ENCODE measurements at places on chromosomes 2 and 18.

GRCh38 chr18:11689669-11690565, 853 bp downstream of the GNAL start:
- H3K27ac ChIP-seq, result peak overlapping the region; percentile 86
- H3K4me3 ChIP-seq, result peak overlapping the region; percentile 54
- no peaks in the 10 kb centered on the region for H3K36me3 ChIP-seq
- H3K27me3 ChIP-seq, result no peaks in the 10 kb centered on the region
- H3K4me1 ChIP-seq, result no peaks in the 10 kb centered on the region

- no peaks in the 10 kb centered on the region for H3K4me1 ChIP-seq
- H3K27me3 ChIP-seq, result no peaks in the 10 kb centered on the region
- DNase-seq, result no peak
- no peaks in the 10 kb centered on the region for H3K36me3 ChIP-seq
Observed at GRCh38 chr2:189486237-189486770, 45.0 kb downstream of the WDR75 start.

DNA sequence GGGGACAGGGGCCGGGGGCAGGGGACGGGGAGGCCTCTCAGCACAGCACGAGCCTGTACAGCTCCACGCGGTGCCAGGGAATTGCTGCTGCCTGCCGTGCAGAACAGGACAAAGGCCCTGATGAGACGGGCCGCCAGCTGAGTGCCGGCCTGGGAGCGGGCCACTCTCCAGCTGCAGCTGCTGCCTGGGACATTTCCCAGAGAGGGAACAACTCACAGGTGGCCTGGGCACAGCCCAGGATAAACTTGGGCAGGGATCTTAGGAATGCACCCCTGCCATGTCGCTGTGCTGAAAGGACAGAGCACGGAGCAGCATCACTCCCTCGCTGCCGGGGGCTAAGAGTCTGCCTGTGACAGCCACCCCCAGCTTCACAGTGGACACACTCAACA, 38.8 kb downstream of the CENPO start:
- H3K27me3 ChIP-seq, result no peaks in the 10 kb centered on the region
- no peak overlapping the region for H3K4me3 ChIP-seq
- H3K36me3 ChIP-seq, result peaks cover 3% of the 10 kb centered on the region
- H3K27ac ChIP-seq, result no peak overlapping the region
- DNase-seq, result no peak
- no peaks in the 10 kb centered on the region for H3K4me1 ChIP-seq

DNA sequence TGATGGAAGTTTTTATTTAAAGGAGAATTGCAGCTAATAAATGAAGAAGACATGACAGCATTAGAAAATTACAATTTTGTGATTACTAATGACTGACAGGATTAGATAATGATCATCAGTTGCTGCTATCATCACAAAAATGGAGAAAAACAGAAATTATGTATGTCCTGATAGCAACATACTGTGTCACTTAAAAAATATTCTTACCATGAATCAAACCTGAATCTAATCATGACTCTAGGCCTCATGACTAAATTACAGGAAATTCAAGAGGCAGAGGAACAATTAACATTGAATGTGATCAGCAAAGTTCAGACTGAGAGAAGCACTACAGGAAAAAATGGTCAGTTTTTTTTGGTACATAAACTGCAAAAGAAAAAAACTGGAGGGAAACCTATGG, 147.8 kb downstream of the PMAIP1 start:
- no peaks in the 10 kb centered on the region for H3K27me3 ChIP-seq
- no peaks in the 10 kb centered on the region for H3K36me3 ChIP-seq
- H3K4me1 ChIP-seq, result no peaks in the 10 kb centered on the region
- H3K27ac ChIP-seq, result no peak overlapping the region
- H3K4me3 ChIP-seq, result no peak overlapping the region
- DNase-seq, result no peak

DNA sequence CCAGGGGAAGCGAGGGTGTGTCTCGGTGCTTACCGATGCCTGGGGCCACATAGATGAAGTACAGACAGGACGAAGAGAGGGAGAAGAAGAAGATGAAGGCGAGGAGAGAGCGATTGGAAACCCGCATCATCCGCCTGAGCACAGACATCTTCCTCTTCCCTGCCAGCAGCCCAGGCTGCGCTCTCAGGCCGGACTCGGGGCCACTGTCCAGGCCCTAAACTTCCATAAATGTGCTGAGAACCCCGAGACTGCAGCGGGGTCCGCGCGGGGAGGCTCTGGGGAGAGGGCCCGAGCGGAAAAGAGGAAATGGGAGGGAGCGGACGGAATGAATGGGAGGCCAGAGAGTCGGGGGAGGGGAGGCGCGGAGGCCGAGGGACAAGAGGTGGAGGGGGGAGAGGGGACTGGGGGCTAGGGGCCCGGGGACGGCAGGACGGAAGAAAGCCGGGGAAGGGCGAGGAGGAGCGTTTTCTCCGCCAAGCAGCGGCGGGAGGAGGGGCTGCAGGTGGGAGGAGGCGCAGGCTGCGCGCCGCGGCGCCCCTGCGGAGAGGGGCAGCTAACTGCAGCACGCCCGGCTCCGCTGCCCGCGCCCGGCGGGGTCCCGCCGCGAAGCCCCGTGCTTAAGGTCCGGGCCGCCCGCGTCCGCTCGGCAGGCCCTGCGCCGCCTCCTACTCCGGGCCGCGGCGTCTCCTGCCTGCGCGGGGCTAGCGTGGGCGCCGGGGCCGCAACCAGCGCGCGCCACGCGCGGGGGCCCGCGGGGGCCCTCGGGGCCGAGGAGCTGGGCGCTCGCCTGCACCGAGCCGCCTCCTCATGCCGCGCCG, at the start of gene B4GALT6:
B4GALT6 (minus strand) TSS at position 303 of the 818 bp plus-strand sequence; CDS start at position 148, 155 bp downstream.
- peaks cover 16% of the 10 kb centered on the region for H3K4me1 ChIP-seq
- no peaks in the 10 kb centered on the region for H3K27me3 ChIP-seq
- no peaks in the 10 kb centered on the region for H3K36me3 ChIP-seq
- peak within 1 kb of the TSS; percentile 70 for H3K27ac ChIP-seq
- DNase-seq, result no peak

DNA sequence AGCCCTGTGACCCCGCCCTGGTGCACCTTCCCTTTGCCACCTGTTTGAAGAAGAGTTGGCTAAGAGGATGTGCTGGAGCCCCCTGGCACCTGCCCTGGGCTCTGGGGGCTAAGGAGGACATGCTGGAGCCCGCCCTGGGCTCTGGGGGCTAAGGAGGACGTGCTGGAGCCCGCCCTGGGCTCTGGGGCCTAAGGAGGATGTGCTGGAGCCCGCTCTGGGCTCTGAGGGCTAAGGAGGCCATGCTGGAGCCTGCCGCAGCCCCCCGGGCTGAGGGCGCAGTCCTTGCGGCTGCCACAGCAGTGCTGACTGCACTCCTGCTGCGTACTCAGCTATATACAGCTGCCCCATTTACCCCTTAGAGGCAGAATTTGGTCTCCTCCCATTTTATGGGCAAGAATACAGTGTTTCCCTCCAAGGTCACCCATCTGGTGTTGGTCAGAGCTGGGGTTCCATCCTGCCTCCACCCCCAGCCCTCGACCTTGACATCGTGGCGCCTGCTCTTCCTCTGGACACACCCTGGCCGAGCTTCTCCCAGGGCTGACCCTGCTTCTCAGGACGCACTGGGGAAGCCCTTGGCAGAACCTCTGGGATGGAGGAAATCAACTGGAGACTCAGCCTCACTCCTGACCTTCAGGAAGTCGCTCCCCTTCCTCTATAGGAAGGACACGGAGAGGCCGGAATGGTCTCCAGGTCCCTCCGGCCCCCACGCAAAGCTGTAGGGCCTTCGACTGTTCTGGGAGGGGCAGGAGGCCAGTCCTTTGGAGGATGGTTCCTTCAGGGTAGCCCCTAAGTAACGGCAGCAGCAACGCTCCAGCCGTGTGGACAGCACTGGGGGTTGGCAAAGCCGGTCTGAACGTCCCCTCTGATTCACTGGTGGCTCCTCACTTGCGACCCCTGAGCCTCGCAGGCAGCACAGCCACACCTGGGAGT, 65.0 kb upstream of the HPCAL1 start:
- no peaks in the 10 kb centered on the region for H3K27me3 ChIP-seq

DNA sequence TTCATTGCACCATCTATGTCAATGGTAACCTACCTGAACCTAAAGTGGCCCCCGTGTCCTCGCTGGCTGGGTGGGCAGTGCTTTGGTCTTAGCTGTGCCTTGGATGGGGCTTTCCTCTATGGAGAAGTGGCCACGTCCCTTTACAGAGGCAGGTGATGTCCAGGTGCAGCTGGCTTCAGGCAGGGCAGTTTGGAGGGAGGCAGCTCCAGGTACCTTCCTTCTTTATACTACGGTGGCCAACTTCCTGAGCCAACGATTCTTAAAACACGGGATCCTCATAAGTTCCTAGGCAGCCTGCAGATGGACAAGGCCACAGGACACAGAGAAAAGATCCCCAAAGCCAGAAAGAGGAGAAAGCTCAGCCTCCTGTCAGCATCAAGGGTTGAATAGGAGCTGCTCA, 517.3 kb upstream of the HS6ST1 start:
- no peak overlapping the region for H3K4me3 ChIP-seq
- H3K36me3 ChIP-seq, result no peaks in the 10 kb centered on the region
- no peak for DNase-seq
- H3K4me1 ChIP-seq, result no peaks in the 10 kb centered on the region

- no peak overlapping the region for H3K27ac ChIP-seq
- H3K4me1 ChIP-seq, result no peaks in the 10 kb centered on the region
- no peaks in the 10 kb centered on the region for H3K27me3 ChIP-seq
- no peaks in the 10 kb centered on the region for H3K36me3 ChIP-seq
- H3K4me3 ChIP-seq, result no peak overlapping the region
Observed at GRCh38 chr2:144629935-144630334, 110.0 kb upstream of the ZEB2 start.

DNA sequence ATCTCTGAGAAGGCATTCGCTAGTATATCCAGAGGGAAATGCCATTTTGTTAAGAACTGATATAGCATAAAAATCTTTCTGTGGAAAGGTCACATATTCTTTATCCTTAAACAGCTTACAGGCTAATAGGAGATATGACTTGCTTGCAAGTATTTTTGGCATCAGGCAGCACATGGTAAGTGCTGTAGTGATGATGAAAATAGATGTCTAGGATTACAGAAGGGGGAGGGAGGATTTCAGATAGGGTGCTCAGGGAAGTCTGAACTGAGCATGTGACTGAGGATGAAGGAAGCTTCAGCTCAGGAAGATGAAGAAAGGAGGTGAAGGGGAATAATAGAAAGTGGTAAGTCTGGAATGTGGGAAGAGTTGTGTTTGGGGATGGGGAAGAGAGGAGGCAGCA, 158.5 kb upstream of the NOSTRIN start:
- no peak overlapping the region for H3K4me3 ChIP-seq
- no peak overlapping the region for H3K27ac ChIP-seq
- H3K4me1 ChIP-seq, result peaks cover 12% of the 10 kb centered on the region
- no peaks in the 10 kb centered on the region for H3K36me3 ChIP-seq
- H3K27me3 ChIP-seq, result no peaks in the 10 kb centered on the region
- DNase-seq, result no peak

- no peak for DNase-seq
- no peak overlapping the region for H3K27ac ChIP-seq
- no peaks in the 10 kb centered on the region for H3K27me3 ChIP-seq
- H3K4me1 ChIP-seq, result no peaks in the 10 kb centered on the region
Observed at GRCh38 chr2:19392191-19392590, 33.8 kb upstream of the OSR1 start.

- no peak overlapping the region for H3K4me3 ChIP-seq
- H3K27ac ChIP-seq, result no peak overlapping the region
- H3K36me3 ChIP-seq, result no peaks in the 10 kb centered on the region
- DNase-seq, result no peak
- H3K4me1 ChIP-seq, result no peaks in the 10 kb centered on the region
Observed at GRCh38 chr2:127615511-127616166, 30.3 kb upstream of the GPR17 start.

- no peak for DNase-seq
- H3K36me3 ChIP-seq, result no peaks in the 10 kb centered on the region
- H3K4me1 ChIP-seq, result no peaks in the 10 kb centered on the region
- H3K27me3 ChIP-seq, result no peaks in the 10 kb centered on the region
- H3K4me3 ChIP-seq, result no peak overlapping the region
Observed at GRCh38 chr2:61456070-61456745, 14.7 kb downstream of the USP34 start.

DNA sequence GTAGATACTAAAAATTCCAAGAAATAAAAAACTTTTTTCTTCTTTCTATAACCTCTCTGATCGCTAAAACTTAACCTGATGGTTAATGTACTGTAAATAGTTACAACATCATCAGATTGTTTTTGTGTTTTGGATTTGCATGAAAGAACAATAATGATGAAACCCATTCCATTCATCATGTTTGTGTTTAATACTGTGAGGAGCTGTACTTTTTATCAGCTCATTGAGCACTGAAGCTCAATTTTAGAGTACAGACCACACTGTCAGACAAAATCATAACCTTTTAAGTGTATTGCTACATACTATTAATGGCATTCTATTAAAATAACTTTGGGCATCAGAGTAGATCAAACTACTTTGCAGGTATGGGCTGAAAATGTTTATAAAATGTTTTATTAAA, 14.8 kb upstream of the BBS5 start:
- H3K4me1 ChIP-seq, result no peaks in the 10 kb centered on the region
- no peak overlapping the region for H3K4me3 ChIP-seq
- H3K27ac ChIP-seq, result no peak overlapping the region
- no peaks in the 10 kb centered on the region for H3K27me3 ChIP-seq
- no peaks in the 10 kb centered on the region for H3K36me3 ChIP-seq

GRCh38 chr2:161113693-161114575, 46.3 kb upstream of the TANK start:
- no peaks in the 10 kb centered on the region for H3K27me3 ChIP-seq
- no peak for DNase-seq
- H3K4me1 ChIP-seq, result no peaks in the 10 kb centered on the region
- no peak overlapping the region for H3K4me3 ChIP-seq
- H3K36me3 ChIP-seq, result no peaks in the 10 kb centered on the region

GRCh38 chr2:66695226-66695735, 260.4 kb downstream of the MEIS1 start:
- H3K4me3 ChIP-seq, result no peak overlapping the region
- no peak overlapping the region for H3K27ac ChIP-seq
- H3K27me3 ChIP-seq, result no peaks in the 10 kb centered on the region
- no peak for DNase-seq
- no peaks in the 10 kb centered on the region for H3K4me1 ChIP-seq
- H3K36me3 ChIP-seq, result no peaks in the 10 kb centered on the region

DNA sequence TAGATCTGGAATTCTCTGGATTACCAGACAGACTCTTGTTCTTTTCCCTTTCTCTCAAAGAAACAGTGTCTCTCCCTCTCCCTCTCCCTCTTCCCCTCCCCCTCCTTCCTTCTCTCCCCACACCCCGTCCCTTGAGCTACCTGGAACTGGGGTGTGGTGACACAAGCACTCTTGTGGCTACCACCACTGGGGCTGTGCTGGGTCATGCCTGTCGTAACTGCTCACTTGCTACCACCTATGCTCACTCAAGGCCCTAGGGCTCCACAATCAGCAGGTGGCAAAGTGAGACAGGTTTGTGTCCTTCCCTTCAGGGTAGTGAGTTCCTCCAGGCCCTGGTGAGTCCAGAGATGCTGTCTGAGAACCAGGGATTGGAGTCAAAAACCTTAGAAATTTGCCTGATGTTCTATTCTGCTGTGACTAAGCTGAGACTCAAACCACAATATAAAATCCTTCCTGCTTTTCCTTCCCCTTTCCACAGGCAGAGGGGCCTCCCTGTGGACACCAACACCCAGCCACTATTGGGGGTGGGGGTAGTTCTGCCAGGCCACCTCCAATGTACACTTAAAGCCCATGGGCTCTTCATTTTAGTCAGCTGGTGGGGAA, 70.8 kb downstream of the OXER1 start:
- peaks cover 12% of the 10 kb centered on the region for H3K4me1 ChIP-seq
- no peak for DNase-seq
- H3K4me3 ChIP-seq, result no peak overlapping the region
- H3K27me3 ChIP-seq, result no peaks in the 10 kb centered on the region

GRCh38 chr2:27582695-27583389, at the start of gene ZNF512:
TSS of gene ZNF512 (plus strand) at chr2:27583042. CDS start at chr2:27583113, 71 bp downstream.
- H3K36me3 ChIP-seq, result peaks cover 4% of the 10 kb centered on the region
- H3K27ac ChIP-seq, result peak within 1 kb of the TSS; percentile 82
- H3K4me3 ChIP-seq, result peak within 1 kb of the TSS; percentile 67
- peaks cover 34% of the 10 kb centered on the region for H3K4me1 ChIP-seq
- no peaks in the 10 kb centered on the region for H3K27me3 ChIP-seq

GRCh38 chr18:48072428-48073204, 142.2 kb upstream of the SMAD2 start:
- H3K36me3 ChIP-seq, result no peaks in the 10 kb centered on the region
- no peak for DNase-seq
- H3K4me1 ChIP-seq, result no peaks in the 10 kb centered on the region
